Breast epithelium (tissue), 4 donors: ENCODE measurements at places on chromosomes 16 and 17. TPM values are rescaled to one million over a fixed set of nuclear protein-coding genes. Genes with fewer than 3 reads are reported as not detected.
A peak's percentile ranks its signal among the peaks of the same experiment; 100 is the strongest.

GRCh38 chr16:9447195-9447551, 355.7 kb downstream of the HAPSTR1 start:
- H3K27ac ChIP-seq: no peak overlapping the region
- H3K4me3 ChIP-seq: no peak overlapping the region
- H3K4me1 ChIP-seq: no peaks in the 10 kb centered on the region
- no peaks in the 10 kb centered on the region for H3K27me3 ChIP-seq
- DNase-seq: no peak

DNA sequence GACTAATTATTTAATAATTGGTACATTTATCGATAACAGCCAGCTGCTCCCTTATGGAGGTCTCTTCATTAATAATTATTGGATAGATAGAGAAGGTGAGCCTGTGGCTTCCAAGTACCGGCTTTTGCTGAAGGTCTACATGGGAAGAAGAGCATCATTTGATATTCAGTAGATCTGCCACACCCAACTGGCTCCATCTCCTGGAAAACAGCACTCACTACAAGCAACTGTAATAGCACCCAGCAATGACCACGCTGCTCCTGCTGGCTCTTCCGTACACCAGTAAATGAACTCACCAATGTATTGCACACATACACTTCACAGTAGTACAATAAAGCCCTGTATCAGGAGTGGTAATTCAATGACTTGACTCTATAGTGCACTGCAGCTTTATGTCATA, 19.5 kb downstream of the MARVELD3 start:
- H3K27me3 ChIP-seq: no peaks in the 10 kb centered on the region
- no peaks in the 10 kb centered on the region for H3K36me3 ChIP-seq
- no peak overlapping the region for H3K27ac ChIP-seq
- no peaks in the 10 kb centered on the region for H3K4me1 ChIP-seq
- no peak for DNase-seq

DNA sequence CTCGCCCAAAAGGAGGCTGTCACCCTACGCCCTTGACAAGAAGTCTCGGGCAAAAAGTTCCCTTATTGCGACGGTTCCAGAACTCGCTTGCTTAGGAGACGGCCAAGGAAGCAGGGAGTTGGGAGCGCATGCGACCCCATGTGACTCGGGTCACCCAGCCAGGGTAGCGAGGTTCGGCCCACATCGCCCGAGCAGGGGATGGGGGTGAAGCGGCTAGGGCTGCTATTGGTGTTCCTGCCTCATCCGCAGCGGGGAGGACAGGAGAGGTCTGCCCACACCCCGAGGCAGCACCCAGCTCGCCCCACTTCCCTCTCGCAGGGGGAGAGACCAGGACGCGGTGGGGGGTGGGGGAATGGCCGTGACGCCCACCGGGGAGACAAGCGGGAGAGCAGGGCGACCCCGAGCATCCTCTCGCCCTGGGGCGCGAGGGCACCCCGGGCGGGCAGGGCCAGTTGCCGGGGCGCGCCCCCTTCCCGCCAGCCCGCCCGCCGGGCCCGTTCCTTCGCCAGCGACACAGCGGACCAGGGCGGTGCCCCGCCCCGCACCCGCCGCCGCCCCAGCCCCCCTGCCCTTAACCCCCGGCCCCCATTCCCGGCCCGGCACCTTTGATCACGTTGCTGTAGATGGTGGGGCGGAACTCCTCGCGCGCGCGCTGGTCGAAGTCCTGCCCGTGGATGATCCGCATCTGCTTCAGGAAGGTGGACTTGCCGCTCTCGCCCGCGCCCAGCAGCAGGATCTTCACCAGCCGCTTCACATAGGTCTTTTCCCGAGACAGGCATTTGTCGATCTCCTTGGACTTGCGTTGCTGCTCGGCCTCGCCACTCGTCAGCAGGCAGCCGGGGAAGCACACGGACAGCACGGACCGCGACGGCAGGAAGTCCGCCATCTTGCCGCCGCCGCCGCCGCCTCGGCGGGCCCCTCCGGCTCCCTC, 567 bp downstream of the GNA13 start:
- DNase-seq: peak; percentile 64
- H3K4me1 ChIP-seq: no peaks in the 10 kb centered on the region
- no peaks in the 10 kb centered on the region for H3K36me3 ChIP-seq
- H3K4me3 ChIP-seq: peak overlapping the region; percentile 94
- H3K27ac ChIP-seq: peak overlapping the region; percentile 100

GRCh38 chr16:52755396-52755795, 208.5 kb upstream of the TOX3 start:
- H3K4me1 ChIP-seq: no peaks in the 10 kb centered on the region
- H3K36me3 ChIP-seq: no peaks in the 10 kb centered on the region
- no peak for DNase-seq
- no peaks in the 10 kb centered on the region for H3K27me3 ChIP-seq

DNA sequence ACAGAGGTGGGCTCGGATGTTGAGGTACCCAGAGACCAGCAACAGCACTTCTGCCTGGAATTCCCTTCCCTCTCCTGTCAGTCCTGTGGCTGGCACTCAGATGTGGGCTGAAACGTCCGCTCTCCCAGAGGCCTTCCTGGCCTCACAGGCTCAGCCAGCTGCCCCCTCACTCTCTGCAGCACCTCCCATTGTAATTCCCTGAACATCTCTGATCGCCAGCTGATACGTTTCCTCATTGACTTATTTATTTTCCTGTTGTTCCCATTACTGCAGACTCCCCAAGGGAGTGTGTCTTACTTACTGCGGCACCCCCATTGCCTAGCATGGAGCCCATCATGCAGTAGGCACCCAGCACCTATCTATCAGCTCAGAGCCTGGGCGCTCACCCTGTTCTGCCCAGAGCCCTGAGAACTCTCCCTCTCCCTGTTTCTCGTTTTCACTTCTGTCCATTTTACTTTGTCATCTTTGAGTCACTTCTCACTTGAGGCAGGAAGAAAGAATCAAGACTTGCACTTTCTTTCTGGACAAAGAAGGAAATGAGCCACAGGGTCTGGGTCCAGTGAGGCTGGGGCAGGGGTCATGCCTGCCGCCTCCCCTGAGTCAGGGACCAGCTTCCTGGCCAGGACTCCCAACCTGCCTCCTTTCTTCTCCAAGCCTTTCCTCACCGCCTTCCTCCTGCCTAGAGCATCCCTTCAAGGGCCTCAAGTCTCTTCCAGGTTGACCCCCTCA, 10.2 kb downstream of the CDH5 start:
- no peaks in the 10 kb centered on the region for H3K4me1 ChIP-seq
- no peaks in the 10 kb centered on the region for H3K36me3 ChIP-seq
- no peak for DNase-seq

The DNAJC7 gene
- 70.4 TPM for total RNA-seq

The CREBBP gene
- 61.6 TPM for total RNA-seq

The HP gene
- total RNA-seq: 543 TPM

The CES5A gene
- total RNA-seq: not detected
